ENCODE measurements at places on chromosomes 12 and 14. TPM values are rescaled to one million over a fixed set of nuclear protein-coding genes. Genes with fewer than 3 reads are reported as not detected.

DNA sequence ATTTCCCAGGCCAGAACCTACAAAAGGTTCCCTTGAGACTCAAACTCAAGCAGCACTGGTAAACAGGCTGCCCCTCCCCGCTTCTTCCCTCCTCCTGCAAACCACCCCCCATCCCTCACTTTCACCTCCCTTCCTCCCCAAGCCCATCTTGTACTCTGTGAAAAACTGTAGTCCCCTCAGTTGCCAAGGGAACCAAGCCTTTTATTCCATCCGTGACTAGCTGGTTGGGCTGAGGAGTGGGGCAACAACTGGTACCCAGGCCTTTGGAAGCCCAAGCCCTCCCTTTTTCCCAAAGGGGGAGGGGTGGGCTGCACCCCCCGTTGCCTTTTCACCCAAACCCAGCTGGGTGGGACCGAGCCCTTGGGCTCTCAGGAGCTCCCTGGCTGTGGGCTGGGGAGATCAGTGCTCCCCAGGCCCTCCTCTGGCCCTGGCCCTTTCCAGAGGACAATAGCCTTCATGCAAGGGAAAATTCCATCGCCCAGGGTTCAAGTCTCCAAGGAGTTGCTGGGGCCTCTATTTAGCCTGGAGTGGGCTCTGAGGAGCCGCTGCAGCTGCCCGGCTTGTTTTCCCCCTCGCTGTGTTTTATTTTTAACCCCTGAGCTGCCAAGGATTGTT, 61.9 kb downstream of the ZFP36L1 start:
- DNase-seq: no peak

The NRL gene
- total RNA-seq: 0.72 TPM

The TIMELESS gene
- total RNA-seq: 13.8 TPM

GRCh38 chr14:100004392-100004791, 60.8 kb upstream of the EVL start:
- peak; percentile 4 for DNase-seq

The OASL gene
- total RNA-seq: 1.3 TPM

Measured in A172 (cell line).